Lung microvascular endothelial cell (primary cell): ENCODE measurements at places on chromosomes 5 and 9. TPM values are rescaled to one million over a fixed set of nuclear protein-coding genes. Genes with fewer than 3 reads are reported as not detected.

The FOXD4L5 gene
- not detected in 2 replicates for total RNA-seq

- no peak for DNase-seq
Measured at GRCh38 chr9:106450549-106450948, 412.4 kb upstream of the ZNF462 start.

DNA sequence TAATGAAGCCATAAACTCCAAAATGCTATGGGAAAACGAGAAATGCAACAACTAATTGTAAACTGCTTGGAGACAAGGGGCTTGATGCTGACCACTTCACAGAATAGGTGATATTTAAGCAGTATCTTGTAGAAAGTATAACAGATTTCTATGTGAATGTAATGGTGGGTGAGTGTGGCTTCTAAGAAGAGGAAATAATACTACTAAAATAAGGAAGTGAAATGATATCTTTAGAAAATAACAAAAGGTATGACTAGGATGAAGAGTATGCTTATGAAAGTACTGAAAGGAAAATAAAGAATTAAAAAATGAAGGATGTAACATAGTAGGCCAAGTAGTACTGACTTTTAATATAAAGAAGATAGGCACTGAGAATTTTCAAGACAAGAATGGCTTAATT is 94.2 kb downstream of the AGTPBP1 start:
- DNase-seq = no peak

DNA sequence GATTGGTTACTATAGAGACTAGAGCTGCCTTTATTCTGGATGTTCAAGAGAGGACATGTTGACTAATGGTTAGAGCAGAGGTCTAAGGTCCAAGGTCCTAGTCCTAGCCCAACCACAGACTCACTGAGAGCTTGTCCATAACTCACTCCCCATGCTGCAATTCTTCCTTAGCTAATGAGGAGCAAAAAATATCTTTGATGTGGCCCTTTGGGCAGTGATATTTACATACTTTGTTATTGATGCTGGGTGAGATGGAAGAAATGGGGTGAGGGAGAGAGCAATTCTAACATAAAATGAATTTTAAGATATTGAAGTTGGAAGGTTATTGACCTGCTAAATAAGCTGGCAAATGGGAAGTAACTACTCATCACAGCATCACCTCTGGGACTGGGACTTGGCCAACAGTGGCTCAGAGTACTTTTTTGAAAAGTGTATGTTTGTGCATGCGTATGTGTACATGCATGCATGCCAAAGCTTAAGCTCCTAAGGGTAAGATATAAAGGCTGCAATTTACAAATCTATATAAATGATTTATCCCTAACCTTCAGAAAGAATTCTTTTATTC is 58.0 kb upstream of the ANKRD55 start:
- no peak for DNase-seq

GRCh38 chr9:127612939-127613582 is 984 bp downstream of the STXBP1 start:
- DNase-seq = peak; percentile 82

GRCh38 chr5:10046676-10047075 is 203.0 kb downstream of the ATPSCKMT start:
- no peak for DNase-seq
